ENCODE measurements at places on chromosomes 3 and 15. TPM values are rescaled to one million over a fixed set of nuclear protein-coding genes. Genes with fewer than 3 reads are reported as not detected.

The AEN gene
- total RNA-seq: 125 TPM

The FGD5 gene
- total RNA-seq: 19.3 TPM

The CADPS gene
- 7.5 TPM for total RNA-seq

The SLC12A8 gene
- 10.3 TPM for total RNA-seq

DNA sequence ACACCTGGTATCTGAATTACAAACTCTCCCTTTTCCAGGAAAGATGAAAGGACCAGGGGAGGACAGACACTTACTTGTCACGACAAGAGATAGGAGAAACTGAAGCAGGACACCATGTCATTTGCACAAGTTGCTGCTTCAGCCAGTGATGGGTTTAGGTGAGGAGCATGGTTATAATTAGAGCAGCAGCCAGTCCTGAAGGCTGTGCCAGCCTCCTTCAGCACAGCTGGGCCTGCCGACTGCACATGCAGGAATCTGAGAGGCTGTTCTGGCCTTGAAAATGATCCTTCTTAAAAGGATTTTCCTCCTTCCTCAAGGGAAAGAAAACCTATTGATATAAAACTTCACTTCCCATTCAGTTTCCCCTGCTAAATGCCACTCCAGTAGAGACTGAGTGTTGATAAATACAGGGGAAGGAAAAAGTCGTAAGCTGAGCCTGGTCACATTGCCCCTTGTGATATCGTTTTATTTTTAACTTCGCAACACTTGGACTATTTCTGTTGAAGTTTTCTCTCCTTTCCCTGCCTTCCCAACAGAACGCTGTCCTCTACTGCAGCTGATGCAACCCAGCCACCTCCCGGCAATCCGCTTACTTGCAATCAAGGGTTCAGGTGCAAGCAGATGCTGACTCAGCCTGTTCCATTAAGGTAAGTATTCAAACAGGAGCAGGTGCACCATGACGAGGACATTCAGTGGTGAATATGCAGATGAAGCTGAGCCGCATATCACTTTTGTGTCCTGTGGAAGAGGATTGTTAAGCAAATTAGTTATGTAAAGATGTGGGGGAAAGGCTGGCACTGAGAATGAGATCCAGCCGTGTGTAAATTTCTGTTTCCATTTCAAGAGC lies at the start of gene FBXO40:
FBXO40 (plus strand) TSS at position 524 of the 847 bp plus-strand sequence. CDS start 27,197 bp downstream, outside the sequence.
- peak; percentile 88 for DNase-seq
- no peaks in the 10 kb centered on the region for H3K36me3 ChIP-seq
- H3K4me3 ChIP-seq: peak within 1 kb of the TSS; percentile 45
- H3K4me1 ChIP-seq: peaks cover 69% of the 10 kb centered on the region
- peak within 1 kb of the TSS; percentile 100 for H3K27ac ChIP-seq

GRCh38 chr3:74883222-74883621 lies 268.8 kb upstream of the CNTN3 start:
- no peaks in the 10 kb centered on the region for H3K4me1 ChIP-seq
- H3K4me3 ChIP-seq: no peak overlapping the region
- DNase-seq: no peak

DNA sequence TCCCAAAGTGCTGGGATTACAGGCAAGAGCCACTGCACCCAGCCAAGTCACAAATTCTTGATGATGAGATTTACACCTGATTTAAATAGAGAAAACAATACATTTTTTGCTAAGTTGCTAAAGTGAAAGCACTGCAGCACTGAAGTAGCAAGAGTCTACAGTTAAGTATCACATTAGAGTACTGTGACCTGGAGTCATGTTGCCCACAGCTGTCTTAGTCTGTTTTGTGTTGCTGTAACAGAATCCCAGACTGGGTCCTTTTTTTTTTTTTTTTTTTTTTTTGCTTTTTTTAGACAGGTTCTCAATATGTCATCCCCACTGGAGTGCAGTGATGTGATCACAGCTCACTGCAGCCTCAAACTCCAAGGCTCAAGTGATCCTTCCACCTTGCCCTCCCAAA lies 23.2 kb upstream of the GNB4 start:
- H3K27ac ChIP-seq: no peak overlapping the region
- no peaks in the 10 kb centered on the region for H3K36me3 ChIP-seq
- no peak for DNase-seq
- no peaks in the 10 kb centered on the region for H3K27me3 ChIP-seq
- H3K4me3 ChIP-seq: no peak overlapping the region
- no peaks in the 10 kb centered on the region for H3K4me1 ChIP-seq

- H3K36me3 ChIP-seq: no peaks in the 10 kb centered on the region
- H3K27me3 ChIP-seq: no peaks in the 10 kb centered on the region
- peaks cover 78% of the 10 kb centered on the region for H3K4me1 ChIP-seq
- peak overlapping the region; percentile 48 for H3K4me3 ChIP-seq
- peak overlapping the region; percentile 100 for H3K27ac ChIP-seq
- no peak for DNase-seq
Observed at GRCh38 chr3:25156626-25157025, 271.4 kb upstream of the RARB start.

DNA sequence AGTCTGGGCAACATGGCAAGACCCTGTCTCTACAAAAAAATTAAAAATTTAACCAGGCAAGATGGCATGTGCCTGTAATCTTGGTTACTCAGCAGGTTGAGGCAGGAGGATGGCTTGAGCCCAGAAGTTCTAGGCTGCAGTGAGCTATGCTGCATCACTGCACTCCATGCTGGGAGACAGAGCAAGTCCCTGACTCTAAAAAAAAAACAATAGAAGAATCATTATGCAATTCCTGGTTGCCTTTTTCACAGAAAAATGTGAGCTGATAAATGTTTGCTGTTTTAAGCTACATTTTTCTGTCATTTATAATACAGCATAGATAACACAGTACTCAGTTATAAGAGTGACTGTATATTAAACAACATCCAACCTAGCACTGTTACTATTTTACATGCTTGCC lies 148.8 kb downstream of the SCAPER start:
- no peak overlapping the region for H3K27ac ChIP-seq
- no peak for DNase-seq
- H3K4me1 ChIP-seq: no peaks in the 10 kb centered on the region
- no peak overlapping the region for H3K4me3 ChIP-seq
- H3K36me3 ChIP-seq: no peaks in the 10 kb centered on the region

DNA sequence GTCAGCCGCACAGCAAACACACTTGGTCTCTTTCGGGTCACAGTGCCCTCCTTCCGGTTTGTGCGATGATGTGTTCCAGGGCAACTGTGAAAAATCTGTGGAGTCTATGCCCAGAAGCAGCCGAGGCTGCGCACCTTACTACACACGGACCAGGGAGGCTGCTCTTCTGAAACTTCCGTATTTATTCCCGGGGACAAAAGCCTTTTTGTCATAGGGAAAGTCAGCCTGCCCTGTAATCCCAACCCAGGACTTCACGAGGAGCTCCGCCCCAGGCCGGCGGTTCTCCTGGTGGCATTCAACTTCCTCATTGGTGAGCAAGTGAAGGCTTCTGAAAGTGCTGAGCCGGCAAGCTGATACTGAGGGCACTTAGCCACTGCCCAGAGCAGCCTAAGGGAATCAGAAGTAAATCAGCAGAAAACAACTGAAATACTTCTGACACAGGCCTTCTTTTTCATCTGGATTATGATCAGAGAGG lies 126.5 kb downstream of the FMN1 start:
- no peaks in the 10 kb centered on the region for H3K27me3 ChIP-seq
- peak; percentile 42 for DNase-seq
- peaks cover 57% of the 10 kb centered on the region for H3K4me1 ChIP-seq
- H3K27ac ChIP-seq: peak overlapping the region; percentile 94

GRCh38 chr15:95485367-95485766 lies 845.1 kb upstream of the NR2F2 start:
- no peak overlapping the region for H3K27ac ChIP-seq
- no peaks in the 10 kb centered on the region for H3K4me1 ChIP-seq
- DNase-seq: no peak
- peaks cover 2% of the 10 kb centered on the region for H3K36me3 ChIP-seq
- no peak overlapping the region for H3K4me3 ChIP-seq

DNA sequence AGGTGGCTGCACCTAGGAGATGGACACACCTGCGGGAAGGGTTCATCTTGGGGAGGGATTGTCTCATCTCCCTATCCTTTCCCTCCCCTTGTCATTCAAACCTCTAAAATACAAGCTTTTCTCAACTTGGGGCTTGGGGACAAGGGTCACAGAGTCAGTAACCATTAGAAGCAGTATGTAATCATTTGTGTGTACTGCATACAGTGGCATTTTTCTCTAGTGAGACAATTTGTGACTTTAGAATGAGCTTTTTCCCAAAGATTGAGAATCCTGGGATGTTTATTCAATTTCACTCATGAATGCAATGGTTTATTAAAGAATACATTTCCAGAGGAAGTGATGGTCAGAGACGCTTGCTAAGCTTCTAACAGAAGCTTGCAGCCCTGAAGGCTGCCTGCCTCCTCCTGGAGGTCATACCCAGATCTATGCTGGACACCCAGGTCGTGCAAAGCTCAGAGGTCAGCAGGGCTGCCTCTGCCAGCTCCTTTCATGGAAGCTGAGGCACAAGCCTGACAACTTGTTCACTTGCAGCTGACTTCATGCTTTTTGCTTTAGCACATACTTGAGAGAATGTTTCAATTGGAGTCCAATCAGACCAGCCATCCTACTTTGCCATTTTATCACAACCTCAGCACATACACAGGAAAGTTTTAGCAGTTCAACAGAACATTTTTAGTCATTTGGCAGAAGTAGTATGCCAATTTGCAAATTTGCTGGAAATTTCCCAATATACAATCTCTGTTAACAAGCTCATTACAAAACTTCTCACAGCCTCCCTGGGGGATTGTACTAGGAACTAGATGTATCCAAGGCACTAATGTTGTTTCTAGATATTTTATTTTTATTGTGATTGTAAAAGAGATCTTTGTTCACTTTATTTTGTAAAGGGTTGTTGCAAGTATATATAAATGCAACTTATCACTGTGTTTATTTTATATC lies 25.6 kb upstream of the ALDH1L1 start:
- peaks cover 7% of the 10 kb centered on the region for H3K4me1 ChIP-seq
- no peak overlapping the region for H3K27ac ChIP-seq
- no peak overlapping the region for H3K4me3 ChIP-seq
- DNase-seq: no peak

- peaks cover 8% of the 10 kb centered on the region for H3K36me3 ChIP-seq
- no peak overlapping the region for H3K4me3 ChIP-seq
- no peak for DNase-seq
- no peak overlapping the region for H3K27ac ChIP-seq
Observed at GRCh38 chr15:92773340-92773739, 117.8 kb upstream of the FAM174B start.

DNA sequence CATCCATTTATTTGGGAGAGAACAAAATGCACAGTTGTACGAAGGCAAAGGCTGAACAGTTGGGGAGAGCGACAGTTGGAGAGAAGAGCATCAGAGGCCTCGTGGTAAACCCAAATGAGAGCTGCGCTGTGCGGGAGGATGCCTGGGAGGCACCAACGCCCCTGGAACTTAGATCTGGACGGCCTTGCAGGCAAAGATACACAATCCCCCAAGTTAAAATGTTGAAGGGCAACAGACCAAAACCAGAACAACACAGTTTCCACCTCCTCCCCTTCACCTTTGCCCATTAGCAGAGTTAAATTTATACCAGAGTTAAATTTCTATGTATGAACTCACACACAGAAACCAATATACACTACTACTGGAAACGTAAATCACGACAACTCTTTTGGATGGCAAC lies 339.6 kb downstream of the RORA start:
- H3K36me3 ChIP-seq: no peaks in the 10 kb centered on the region
- no peak overlapping the region for H3K4me3 ChIP-seq
- no peak for DNase-seq
- H3K4me1 ChIP-seq: peaks cover 3% of the 10 kb centered on the region

DNA sequence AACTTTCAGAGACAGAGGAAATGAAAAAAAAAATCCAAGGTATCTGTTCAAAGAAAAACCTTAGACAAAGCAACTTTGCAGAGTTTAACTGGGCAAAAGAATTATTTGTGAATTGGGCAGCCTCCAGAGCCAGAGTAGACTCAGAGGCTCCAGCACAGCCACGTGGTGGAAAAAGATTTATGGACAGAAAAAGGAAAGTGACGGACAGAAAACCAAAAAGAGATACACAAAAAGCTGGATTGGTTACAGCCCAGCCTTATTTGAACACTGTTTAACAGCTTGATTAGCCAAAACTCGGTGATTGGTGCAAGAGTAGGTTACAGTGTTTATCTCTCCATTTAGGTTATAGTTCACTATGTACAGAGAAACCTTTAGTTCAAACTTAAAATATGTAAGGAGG lies 23.7 kb upstream of the GPD1L start:
- H3K4me3 ChIP-seq: no peak overlapping the region
- no peaks in the 10 kb centered on the region for H3K36me3 ChIP-seq
- no peak overlapping the region for H3K27ac ChIP-seq
- no peak for DNase-seq
- H3K27me3 ChIP-seq: no peaks in the 10 kb centered on the region

All from WTC11 (cell line).